ENCODE measurements at places on chromosomes 2 and 18.

DNA sequence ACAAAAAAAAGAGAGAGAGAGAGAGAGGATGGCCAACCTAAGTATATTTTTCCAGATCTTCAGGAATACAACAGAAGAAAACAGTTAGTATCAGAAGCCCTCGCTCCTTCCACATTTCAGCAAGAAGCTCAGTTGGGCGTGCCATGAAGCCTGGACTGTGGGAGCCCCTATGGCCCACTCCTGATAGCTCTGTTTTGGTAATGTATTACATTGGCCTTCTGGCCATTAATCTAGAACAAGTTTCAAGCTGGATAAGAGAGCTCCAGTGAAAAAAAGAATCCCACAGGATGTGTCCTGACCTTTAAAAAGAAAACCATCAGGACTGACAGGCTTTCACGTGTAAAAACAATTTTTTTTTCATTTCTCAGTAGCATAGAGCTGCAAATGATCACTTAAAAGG is 197.9 kb downstream of the ICOS start:
- DNase-seq = no peak

GRCh38 chr18:46164920-46165319 is 60.7 kb downstream of the HAUS1 start:
- DNase-seq = no peak

GRCh38 chr18:3761266-3761665 is 311.3 kb downstream of the TGIF1 start:
- DNase-seq = no peak

- peak; percentile 65 for DNase-seq
Observed at GRCh38 chr2:191617575-191617974, 60.4 kb upstream of the NABP1 start.

DNA sequence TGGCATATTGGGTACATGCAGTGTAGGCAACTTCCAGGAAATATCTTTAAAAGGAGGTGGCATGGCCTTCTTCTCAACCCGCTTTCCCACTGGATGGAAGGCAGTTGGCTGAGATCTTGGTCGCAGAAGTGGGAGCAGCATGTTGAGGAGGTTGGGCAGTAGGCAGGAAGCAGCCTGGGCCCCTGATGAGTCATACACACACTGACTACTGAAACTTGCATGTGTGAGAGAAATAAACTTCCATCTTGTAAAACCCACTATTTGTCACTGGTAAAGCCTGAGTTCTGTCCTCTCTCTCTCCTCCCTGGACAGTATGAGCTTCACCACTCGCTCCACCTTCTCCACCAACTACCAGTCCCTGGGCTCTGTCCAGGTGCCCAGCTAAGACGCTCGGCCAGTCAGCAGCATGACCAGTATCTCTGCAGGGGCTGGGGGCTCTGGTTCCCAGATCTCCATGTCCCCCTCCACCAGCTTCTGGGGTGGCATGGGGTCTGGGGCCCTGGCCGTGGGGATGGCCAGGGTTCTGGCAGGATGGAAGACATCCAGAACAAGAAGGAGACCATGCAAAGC is 233.8 kb upstream of the SPRED2 start:
- peak; percentile 45 for DNase-seq

DNA sequence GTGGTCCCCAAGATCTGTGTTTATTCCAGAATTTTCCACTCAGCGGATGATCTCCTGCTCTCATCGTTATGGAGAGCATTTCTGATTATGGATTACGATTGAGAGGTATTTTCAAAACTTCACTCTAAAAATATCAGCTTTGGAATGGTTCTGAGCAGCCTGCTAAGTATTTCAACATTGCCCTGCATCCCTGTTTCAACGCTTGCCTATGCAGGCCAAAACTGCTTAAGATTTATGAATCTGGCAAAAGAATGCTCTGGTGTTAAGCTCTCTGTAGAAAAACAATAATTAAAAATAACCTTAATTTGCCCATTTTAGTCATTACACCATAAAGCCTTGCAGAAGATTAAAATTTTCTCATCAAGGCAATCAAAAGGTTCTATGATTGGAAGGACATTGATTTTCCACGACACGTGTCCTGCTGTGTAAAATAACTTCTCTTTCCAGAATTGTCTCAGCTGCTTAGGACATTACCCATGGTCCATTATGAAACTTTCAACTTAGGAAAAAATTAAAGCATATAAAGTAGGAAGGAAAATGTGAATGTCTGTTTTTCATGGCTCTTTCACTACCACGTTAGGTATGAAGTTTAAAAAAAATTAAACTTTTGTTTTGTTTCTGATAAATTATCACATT is 229.9 kb downstream of the ACKR3 start:
- no peak for DNase-seq

- DNase-seq = no peak
Observed at GRCh38 chr2:176136374-176137251, 7.1 kb downstream of the HOXD8 start.

GRCh38 chr18:3528231-3528630 is 78.3 kb downstream of the TGIF1 start:
- DNase-seq = no peak

DNA sequence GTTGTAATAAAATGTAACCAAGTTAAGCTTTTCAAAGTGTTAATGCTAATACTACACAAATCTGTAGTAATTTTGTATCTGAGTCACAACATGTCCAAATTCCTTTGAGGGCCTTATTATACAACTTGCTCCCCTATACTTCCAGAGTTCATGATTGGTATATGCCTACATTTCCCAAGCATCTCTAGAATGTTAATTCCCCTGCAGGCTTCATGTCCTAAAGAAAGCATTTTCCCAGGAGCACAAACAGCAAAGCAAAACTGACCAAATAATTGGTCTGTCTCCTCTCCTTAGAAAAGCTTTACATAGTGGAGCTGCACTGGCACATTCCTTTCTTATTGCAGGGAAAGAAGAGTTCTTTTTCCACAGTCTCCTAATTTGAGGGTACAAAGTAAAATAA is 3.7 kb downstream of the ALS2 start:
- DNase-seq = no peak

GRCh38 chr2:26349690-26350089 is 3.1 kb upstream of the ADGRF3 start:
- no peak for DNase-seq

- DNase-seq = peak; percentile 86
Observed at GRCh38 chr2:149167001-149167780, 128.7 kb downstream of the LYPD6B start.

GRCh38 chr18:28485918-28486317 is 309.0 kb upstream of the CDH2 start:
- no peak for DNase-seq

GRCh38 chr2:115160531-115161080 is 718.2 kb downstream of the DPP10 start:
- no peak for DNase-seq

GRCh38 chr18:2201036-2201600 is 370.2 kb downstream of the METTL4 start:
- no peak for DNase-seq

GRCh38 chr2:118242216-118242615 is 153.9 kb downstream of the INSIG2 start:
- DNase-seq = no peak

Measured in activated CD8-positive, alpha-beta T cell treated with anti-CD3 and anti-CD28 coated beads for 36 hours (primary cell).